ENCODE measurements at places on chromosomes 6 and 20. TPM values are rescaled to one million over a fixed set of nuclear protein-coding genes. Genes with fewer than 3 reads are reported as not detected.
A peak's percentile ranks its signal among the peaks of the same experiment; 100 is the strongest.

DNA sequence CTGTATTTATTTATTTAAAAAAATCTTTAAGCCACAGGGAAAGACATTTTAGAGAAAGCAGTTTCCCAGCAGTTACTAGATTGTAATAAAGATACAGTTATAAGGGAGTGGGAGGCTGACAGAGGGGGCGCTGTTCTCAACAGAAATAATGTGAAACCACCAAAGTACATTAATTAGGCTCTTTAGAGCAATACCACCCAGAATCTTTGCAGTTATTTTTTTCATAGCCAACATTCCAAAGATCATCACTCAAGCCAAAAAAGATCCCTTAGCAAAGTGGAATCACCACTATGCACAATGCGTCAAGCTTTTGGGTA lies 331.3 kb upstream of the DEFB112 start:
- no peak for DNase-seq

Gene IMPG1
- 2.0 TPM for polyA plus RNA-seq

GRCh38 chr6:104855507-104855906 lies 4.2 kb downstream of the HACE1 start:
- DNase-seq: no peak

Gene GPR6
- not detected for polyA plus RNA-seq

GRCh38 chr6:63899550-63899949 lies 263.9 kb downstream of the PHF3 start:
- DNase-seq: no peak

Gene HLA-DPA1
- 19.5 TPM for polyA plus RNA-seq

DNA sequence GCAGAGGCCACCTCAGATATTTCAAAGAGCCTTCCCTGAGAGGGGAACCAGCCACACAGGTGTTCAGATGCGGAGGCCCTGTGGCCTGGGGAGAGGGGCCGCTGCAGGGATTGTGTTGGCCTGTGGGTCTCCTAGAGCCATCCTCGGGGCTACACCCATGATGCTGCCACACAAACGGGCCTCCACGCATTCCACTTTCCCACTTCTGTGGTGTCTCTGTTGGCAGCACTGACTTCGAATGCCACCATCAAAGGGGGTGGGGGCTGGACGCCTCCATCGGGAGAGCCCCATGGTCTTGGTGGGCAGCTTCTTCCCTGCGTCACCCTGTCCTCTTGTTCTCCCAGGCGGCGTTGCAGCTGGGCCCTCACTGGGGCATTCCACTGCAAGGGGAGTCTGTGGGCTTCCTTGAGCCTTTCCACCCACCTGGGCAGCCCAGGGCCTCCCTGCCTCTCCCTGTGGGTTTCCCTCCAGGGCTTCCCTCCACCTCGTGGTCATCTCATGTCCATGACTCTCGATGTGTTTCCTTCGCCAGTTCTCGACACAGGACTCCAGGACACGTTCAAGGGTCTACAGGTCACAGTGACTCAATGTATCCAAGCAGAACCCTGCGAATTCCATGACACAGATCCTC lies 145.5 kb downstream of the ERMARD start:
- no peak for DNase-seq

GRCh38 chr6:162814426-162814973 lies 86.7 kb downstream of the PACRG start:
- DNase-seq: no peak

Gene IYD
- polyA plus RNA-seq: 4.6 TPM

Gene PNLDC1
- 0.99 TPM for polyA plus RNA-seq

Gene FERMT1
- 4.5 TPM for polyA plus RNA-seq

Gene UNC93A
- polyA plus RNA-seq: 9.3 TPM

DNA sequence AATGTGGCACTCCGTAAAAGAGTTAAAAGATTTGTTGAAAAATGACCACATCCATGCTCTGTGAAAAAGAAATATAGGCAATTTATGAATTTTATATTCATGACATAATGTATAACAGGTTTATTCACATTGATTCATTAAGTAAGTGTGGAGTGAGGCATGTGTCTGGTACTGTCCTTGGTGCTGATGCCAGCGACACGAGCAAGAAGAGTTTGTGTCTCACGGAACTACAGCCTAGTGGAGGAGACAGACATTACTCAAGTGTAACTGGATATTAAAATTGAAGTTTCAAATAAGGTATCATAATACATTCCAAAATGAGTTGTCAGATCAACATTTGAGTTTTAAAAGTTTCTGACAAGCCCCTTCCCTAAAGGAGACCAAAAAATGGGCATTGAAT lies 158.2 kb upstream of the PRND start:
- peak; percentile 28 for DNase-seq

All from left renal cortex interstitium (tissue), 4 donors.